ENCODE measurements at places on chromosomes 1 and 21.

DNA sequence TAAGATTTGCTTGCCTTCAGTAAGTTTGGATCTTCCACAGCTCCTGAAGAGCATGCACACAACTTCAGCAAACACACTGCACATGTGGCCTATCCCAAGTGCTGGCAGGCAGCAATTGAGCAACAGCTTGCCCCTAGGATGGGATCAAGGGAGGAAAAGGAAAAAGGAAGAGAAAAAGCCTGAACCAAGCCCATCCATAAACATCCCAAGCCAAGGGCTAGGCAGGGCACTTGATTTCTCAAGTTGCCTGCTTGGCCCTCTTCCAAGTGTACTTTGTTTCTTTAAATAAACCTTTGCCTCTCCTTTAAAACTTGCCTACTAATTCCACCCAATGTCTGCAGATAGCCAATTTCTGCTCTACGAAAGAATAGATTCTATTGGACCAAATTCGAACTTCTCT lies 49.0 kb upstream of the OLFM3 start:
- DNase-seq, result no peak

DNA sequence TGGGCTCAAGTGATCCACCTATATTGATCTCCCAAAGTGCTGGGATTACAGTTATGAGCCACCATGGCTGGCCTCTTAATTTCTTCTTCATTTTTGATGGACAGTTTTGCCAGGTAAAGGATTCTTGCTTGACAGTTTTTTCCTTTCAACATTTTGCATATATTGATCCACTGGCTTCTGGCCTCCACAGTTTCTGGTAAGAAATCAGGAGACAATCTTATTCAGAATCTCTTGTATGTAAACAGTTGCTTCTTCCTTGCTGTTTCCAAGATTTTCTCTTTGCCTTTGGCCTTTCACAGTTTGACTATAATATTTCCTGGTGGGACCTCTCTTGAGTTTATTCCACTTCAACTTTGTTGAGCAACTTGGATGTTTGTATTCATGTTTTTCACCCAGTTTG lies 20.1 kb upstream of the KLF18 start:
- DNase-seq, result no peak

DNA sequence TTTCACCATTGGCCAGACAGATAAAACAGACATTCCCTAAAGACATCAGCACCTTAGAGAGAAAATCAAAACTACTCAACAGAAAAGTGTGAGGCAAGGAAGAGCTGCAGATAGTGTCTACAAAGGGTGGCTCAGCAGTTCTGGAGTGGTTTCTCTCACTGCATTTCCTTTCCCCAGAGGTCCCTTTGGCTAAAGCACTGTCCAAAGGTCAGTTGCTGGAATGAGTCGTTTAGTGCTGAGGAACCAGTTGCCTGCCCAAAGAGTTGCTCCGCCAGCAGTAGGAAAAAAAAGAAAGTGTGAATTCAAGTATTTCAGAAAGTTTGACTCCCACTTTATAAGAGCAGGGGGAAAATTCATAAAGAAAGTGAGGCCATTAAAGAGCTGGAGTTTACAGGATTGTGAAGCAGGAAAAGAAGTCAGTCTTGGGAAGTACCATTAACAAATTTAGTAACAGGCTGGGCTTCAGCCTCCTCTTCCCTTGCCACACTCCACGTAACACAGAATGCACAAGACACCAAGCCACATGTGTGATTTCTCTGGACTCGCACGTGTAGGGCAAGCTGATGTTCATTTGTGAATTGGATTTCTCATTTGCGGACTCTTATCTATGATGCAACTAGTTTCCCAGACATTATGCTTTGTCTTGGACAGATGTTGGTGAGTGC lies 122.2 kb downstream of the RUNX1 start:
- no peak for DNase-seq

GRCh38 chr1:235278233-235278914 lies 49.6 kb downstream of the ARID4B start:
- DNase-seq, result no peak

DNA sequence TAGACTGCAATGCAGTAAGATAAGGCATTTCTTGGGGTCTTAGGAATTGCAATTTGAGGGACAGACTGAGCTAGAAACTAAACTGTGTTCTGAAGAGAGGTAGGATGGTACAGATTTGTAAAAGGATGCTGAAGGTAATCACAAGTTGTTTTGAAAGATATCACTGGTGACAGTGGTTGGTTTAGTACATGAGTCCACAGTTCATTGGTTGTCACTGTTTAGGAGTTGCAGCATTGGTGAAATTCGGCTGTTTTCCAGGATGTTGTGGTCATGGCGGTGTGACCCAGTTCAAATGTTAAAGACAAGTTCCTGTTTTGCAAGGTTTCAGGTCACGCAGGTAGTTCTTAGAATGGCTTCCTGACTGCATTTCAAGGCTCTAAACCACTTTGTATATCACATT lies 292.8 kb upstream of the B3GALT2 start:
- DNase-seq, result no peak

DNA sequence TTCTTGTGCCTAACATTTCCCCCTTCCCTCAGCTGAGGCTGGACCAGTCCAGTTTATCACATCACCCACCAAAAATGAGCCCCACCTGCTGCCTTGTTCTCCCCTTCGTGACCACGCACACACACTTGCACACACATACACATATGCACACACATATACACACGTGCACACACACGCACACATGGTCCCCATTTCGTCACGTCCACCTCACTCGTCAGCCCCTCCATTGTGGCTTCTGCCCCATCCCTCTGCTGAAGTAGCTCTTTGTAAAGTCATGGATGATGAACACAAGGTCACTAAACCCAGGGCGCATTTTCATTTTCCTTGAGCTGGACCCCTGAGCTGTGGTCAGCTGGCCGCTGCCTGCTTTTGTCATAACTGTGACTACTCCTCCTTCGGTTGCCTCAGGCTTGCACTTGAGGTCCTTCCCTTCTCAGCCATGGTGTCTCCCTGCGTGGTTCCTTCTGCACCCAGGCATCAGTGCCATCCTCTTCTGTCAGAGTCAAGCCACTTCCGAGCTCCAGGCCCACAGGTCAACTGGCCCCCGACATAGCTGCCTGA lies 93.8 kb downstream of the SYT2 start:
- DNase-seq, result no peak

DNA sequence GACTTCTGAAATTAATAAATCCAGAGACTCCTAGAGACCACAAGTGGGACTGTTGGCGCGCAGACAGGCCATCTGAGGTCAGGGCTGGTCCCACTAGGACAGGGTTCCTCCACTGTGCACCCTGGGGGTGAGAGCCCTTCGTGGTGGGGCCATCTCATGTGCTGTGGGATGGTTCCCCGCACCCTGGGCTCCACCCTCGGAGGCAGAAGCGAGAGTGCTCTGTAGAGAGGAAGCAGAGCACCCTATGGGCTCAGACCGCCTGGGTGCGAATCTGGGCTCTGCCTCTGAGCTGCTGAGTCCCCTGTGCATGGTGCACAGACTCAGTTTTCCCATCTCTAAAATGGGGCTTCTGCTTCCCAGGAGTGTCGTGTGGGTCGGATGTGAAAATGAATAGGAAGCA lies 227.3 kb downstream of the NPHP4 start:
- no peak for DNase-seq

DNA sequence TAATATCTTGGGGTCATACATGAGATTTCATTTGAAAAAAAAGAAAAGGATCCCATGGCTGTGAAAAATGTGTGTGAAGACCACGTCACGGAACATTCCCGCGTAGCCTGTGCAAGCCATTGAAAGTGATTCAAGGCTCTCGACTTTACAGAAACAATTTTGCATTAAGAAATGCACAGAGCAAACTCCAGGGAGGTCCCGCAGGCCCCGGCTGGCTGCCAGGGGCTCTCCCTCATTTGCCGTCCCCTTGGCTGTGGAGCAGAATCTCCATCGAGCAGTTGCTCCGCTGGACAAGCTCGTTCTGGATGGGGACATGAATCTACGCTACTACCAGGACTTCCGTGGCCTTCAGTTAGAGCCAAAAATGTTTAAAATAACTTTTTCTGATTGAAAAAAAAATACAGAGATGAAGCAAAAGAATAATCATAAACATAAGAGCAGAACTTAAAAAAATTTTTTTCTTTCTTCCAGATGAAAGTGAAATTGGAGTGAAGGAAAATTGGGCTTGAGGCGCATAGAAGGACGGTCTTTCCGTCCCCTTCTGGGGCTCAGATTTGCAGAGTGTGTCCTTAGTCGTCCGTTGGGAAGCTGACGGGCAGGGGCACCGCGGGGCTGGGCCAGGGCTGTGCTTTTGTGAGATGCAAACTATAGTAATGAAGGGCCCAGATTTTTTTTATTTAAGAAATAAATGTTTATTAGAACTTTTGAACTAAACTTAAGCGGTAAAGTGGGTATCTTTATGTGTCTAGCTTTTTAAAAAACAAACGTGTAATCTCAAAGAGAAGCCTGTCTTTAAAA lies 68.1 kb upstream of the ARHGEF16 start:
- DNase-seq, result no peak

GRCh38 chr1:49424782-49425181 lies 599.0 kb downstream of the AGBL4 start:
- DNase-seq, result no peak

GRCh38 chr21:42640486-42640885 lies 12.9 kb upstream of the PDE9A start:
- DNase-seq, result no peak

GRCh38 chr1:234553240-234554188 lies 56.5 kb downstream of the IRF2BP2 start:
- no peak for DNase-seq

DNA sequence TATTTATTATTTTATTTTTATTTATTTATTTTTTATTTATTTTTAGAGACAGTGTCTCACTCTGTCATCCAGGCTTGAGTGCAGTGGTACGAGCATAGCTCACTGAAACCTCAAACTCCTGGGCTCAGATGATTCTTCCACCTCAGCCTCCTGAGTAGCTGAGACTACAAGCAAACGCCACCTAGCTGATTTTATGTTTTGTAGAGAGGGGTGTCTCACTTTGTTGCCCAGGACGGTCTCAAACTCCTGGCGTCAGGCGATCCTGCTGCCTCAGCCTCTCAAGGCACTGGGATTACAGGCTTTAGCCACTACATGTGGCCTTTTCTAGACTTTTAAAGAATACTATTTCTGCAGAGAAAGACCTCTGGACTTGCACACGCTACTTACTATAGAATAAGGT lies 61.3 kb upstream of the C1orf53 start:
- DNase-seq, result no peak

- peak; percentile 90 for DNase-seq
Observed at GRCh38 chr1:11681071-11681771, at the start of gene MAD2L2. Gene MAD2L2 (minus strand): TSS chr1:11681148. CDS start chr1:11680601, 547 bp downstream.

DNA sequence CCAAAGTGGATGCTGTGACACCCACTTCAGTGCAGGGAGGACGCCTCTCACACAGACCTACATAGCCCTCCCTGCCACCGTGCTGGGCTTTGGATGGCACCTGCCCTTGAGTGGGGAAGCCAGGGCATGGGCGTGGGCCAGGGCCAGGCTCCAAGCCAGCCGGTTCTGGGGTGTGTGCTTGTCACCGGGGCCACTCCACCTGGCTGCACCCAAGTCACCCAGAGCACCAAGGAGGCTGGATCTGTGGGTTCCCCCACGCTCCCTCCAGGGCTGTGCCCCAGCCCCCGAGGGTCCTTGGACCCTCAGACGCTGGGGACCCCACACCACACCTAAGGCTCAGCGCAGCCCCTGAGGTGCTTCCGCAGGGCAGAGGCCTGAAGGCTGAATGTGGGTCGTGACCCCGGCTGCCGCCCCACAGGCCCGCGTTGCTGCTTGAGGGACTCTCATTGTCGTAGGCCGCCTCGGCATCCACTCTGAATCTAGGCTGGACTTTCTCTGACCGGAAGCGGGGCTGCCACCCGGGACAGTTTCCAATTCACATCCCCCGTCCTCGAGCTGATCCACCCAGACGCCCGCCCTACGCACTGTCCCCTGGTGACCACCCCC lies 1.5 kb downstream of the MXRA8 start:
- DNase-seq, result peak; percentile 52

Measured in left hindlimb (tissue), 1 donor.